ENCODE measurements at places on chromosomes 7 and 10. TPM values are rescaled to one million over a fixed set of nuclear protein-coding genes. Genes with fewer than 3 reads are reported as not detected.

DNA sequence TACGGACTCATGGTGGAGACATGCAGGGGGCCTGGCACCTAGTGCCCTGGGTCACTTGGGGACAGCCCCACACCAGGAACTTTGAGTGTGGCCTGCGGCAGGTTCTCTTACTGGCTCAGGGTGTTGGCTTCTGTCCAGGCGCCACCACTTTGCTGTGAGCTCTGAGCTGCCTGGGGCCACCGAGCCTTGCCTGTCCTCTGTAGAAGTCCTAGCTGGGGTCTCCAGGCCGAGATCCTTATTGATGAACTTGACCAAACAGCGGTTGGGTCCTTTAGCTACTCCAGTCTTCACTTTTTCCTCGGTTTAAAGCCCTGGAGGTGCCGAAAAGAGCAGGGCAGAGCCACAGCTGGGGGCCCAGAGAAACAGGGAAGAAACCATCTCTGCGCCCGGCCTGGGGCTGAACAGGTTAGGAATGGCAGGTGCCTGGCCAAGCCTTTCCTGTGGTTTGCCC lies 41.3 kb downstream of the ZNF467 start:
- no peak for DNase-seq

GRCh38 chr10:114347791-114348190 lies 56.5 kb downstream of the AFAP1L2 start:
- DNase-seq, result no peak

DNA sequence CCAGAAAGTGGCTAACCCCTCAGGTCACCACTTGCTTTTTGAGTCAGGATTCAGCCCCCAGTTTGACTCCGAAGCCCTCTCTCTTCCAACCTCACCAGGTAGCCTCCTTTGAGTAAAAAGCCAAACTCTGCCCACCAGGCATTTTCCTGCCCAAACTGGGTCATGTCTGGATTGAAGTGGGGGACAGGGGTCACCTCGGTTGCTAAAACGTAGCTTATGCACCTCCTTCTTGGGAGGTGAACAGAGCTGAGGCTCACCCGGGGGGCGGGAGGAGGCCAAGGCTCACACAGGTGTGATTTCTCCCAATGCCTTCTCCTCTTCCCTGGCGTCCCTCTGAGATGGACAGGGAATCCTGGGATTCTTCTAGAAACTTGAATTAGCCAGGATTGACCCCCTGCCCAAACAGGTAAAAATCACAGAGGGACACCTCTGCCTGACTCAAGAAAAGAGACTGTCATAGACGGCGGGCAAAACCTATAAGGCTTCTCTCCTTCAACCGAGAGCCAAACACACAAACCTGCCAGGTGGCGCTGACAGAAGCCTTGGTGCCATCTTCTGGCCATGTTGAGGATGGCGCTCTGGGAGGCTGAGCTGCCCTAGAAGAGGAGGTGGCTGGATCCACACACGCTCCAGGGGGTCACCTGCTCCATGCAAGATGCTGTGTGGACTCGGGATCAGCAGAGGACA lies 51.6 kb downstream of the PRLHR start:
- no peak for DNase-seq

- no peak for DNase-seq
These were observed 341 bp downstream of the GOT1 start for GRCh38 chr10:99430116-99430450.

GRCh38 chr7:14834456-14834855 lies 68.1 kb downstream of the DGKB start:
- peak; percentile 44 for DNase-seq

DNA sequence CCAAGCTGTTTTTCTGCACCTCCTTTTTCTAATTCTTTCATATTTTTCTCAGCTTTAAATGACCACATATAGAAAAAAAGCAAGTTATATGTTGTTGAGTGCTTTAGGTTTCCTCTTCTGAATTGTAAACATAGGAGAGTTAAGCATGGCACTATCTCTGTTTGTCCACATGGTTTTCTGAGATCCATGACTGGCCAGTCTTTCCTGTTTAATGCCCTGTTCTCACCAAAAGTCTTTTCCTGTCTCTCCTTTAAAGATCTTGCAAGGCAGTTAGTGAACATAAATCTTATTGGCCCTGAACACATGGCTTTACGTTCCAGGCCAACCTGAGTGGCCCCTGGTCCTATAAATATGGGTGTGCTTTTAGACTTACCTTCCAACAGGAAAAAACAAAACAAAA lies 19.4 kb downstream of the TRPV5 start:
- DNase-seq, result no peak

Gene RAPGEF5
- 21.8 TPM for total RNA-seq

Gene IFIT2
- 6.4 TPM for total RNA-seq

Data from muscle of leg (tissue), 16 donors.